ENCODE measurements at places on chromosomes 3 and 15.

DNA sequence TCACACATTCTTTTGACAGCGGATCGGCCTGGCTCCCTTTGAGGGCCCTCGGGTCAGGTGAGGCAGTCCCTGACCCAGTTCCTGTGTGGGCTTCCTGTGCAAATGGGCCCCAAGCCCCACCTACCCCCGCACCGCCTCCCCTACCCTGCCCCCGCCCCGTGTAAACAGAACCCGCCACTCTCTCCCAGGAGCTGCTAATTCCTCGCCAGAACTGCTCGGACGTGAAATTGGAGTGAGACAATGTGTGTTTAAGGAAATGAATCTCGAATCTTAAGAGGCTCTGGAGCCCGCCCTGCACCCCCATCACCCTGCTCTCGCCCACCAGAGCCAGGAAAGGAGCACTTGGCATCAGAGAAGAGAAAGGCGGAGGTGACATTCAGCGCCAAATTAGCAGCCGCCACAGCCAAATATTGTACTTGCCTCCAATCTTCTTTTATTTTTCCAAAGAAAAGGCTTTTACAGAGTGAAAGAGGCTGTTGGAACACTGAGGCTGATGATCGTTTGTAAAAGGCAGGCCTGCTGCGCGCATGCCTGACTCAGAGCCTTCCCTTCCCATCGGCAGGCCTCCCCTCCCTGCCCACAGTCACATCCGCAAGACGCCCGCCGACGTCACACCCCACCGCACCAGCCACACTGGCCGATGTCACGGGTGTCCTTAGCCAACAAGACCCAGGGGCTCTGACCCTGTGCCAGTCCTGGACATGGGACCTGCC is 53.1 kb downstream of the CACNA2D2 start:
- peak; percentile 22 for DNase-seq

DNA sequence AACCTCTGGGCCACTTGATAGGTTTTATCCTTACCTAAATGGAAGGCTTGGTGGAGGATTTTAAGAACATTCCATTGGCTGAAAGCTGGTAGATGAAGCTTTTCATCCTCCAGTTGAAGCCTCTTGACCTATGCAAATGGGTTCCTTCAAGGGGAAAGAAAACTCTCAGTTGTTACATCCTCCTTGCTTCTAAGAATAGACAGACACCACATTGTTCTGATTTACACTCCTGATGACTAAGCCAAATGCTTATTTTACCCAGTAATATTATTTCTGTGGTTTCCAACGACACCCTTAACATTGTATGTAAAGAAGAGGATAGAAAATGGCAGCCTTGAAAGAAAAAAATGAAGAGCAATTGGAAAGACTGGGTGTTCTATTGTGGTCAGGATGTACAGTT is 480.5 kb downstream of the OTOL1 start:
- DNase-seq = no peak

DNA sequence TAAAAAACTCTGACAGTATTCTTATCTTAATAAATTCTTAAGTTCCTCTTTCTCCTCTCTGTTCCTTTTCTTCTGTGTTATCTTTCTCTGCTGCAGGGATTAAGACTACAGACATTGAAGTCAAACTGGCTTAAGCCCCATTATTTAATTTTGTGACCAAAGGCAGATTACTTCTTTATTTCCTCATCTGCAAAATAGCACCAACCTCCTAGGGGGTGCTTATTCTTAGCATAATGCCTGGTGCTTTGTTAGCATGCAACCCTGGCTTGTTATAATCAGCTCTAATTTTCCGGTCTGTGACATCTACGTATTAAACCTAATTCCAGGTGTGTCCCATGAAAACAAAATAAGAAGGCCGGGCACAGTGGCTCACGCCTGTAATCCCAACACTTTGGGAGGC is 23.8 kb downstream of the SEMA6D start:
- DNase-seq = no peak

DNA sequence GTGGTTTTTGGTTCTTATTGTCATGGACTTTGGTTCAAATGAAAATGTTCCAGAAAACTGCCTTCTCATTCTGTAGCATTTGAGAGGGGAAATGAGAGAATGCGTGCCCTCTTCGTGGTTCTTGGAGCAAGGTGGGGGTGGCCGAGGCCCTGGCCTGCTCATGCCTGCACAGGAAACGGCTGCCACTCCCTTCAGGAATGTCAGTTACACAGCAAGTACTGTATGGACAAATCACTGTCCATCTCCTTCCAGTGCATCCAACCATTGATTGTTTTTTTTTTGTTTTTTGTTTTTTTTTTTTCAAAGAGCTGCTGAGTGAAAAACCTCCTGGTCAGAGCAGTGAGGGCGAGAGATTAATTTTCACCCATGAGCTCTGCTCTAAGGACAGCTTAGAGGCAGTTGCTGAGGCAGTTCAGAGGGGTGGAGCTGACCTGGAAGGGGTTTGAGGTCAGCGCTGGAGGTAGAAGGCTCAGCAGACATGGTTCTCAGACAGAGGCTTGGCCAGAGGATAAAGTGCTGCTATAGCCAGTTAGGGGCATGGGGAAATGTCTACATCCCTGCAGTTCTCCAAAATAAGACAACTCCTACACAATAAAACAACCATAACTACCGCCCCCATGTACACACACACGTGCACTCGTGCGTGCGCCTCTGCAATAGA is 20.2 kb upstream of the KIF23 start:
- no peak for DNase-seq

GRCh38 chr3:108219336-108219735 is 2.9 kb downstream of the IFT57 start:
- DNase-seq = no peak
